Stimulated activated CD4-positive, alpha-beta T cell treated with anti-CD3 and anti-CD28 coated beads, Interleukin-15, amount 100 ng/mL, for 24 hours (primary cell): ENCODE measurements at places on chromosomes 11 and 22.

DNA sequence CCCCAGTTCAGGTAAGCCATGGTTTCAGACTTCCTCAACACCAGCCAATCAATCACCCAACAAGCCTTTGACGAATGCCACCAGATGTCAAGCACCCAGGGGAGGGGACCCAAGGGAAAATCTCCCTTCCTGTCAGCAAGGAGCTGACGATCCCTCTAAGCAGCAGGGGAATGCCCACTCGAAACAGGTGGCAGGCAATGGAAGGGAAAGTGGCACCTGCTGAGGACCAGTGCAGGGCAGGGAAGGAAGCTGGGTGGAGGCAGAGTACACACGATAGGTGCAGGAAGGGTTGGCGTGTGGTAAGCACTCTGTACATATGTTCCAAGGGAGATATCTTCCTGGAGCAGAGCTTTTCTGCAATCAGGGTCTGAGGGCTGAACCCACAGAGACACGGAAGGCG is 11.7 kb upstream of the CREB3L1 start:
- DNase-seq, result no peak

DNA sequence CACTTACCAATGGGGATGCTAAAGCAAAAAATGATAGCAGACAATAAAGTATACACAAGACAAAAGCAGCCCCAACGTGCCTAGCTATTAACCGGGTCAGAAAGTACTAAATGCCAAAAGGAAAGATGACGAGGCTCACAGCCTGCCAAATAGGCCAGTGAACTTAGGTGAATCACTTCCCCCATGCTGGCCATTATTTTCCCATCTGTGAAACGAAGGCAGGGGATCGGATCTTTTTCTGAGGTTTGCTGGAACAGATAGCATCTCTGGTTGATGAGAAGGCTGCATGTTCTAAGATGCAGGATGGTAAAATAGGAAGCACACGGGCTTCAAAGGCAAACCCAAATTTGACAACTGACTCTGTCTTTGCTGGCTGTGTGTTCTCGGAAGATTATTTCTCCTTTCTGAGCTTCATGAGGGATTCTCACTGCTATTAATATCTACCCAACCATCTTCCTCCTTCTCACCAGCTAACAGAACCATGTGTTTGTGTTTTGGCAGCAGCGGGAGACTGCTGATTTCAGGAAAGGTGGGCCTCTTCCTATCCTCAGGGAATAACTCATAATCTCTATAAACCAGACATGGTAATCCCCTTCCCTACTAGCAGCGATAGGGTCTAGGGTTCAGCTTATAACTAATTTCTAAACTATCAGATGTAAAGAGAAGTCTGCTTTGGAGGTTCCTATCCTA is 390.7 kb downstream of the LARGE1 start:
- DNase-seq, result no peak

DNA sequence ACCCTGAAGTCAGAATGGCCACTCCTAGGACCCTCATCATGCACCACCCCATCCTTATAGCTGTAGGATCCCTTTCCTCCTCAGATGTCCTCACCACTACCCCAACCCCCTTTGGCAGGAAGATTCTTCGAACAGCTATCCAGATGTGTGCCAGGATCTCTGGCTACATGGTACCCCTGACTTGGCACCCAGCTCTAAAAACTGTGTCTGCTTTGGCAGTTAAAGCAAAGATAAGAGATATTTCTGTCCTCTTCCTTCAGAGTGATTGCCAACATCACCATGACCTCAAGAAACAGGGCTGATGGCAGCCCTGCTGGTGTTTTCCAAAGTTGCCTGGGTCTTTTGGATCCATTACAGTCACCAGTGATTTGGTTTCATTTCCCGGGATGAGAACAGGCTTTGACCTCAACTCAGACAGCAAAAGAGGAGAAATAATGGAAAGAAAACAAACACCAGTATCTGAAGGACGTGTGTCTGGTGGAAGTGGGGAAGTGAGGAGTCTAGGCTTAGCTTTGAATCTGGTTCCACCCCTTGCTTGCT is 4.3 kb upstream of the NRIP3 start:
- no peak for DNase-seq

DNA sequence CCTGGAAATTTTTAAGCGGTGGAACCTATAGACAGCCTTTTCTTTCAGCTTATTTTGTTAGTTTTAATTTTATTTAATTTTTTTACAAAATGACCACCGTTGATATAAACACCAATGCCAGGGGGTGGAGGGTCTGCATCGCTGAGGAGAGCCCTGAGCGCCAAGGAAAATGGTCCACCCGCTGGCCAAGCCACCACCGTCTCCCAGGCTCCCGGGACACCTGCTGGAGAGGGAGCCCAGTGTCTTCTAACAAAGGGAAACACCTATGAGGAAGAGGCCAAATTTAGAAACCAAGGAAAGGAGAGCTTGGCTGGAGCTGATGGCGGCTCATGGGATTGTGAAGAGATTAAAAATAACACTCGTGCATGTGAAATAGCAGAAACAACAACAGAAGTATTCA is 288 bp upstream of the KRTAP5-8 start:
- DNase-seq, result no peak

DNA sequence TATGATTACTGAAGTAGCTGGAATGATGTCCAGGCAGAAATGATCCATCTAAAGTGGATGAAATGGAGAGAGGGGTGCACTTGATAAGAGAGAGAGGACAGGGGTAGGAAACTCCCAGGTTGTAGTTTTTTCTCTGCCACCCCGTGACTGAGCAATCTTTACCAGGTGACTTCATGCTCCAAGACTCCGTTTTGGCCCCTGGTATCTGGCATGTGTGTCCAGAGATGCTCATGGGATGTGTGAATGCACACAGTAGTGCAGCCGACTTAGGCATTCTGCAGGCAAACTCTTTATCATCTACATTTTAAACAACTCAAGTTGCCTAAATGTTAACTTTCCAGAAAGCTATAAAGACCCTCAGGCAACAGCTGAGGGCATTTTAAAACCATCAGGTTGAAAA is 189.3 kb upstream of the SEZ6L start:
- no peak for DNase-seq

DNA sequence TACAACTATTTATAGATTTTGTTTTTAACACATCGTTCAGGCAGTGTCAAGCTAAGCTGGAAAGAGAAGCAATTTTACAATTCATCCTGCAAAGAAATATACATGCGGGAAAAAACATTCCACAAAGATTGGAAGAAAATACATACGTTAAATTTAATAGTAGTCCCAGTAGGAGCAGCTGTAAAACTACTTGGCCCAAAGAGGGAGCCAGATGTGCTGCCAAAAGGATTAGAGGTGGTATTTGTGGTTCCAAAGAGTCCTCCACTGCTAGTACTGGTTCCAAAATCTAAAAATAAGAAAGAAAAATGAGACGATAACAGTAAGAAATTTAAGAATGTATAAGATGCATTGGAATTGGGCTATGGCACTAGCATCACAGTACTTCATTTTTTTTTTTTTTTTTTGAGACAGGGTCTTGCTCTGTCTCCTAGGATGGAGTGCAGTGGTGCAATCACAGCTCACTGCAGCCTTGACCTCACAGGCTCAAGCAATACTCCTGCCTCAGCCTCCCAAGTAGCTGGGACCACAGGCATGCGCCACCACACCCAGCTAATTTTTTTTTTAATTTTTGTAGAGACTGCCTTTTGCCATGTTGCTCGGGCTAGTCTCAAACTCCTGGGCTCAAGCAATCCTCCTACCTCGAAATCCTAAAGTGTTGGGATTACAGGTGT is 21.5 kb downstream of the NUP98 start:
- no peak for DNase-seq

GRCh38 chr11:2790568-2790921 is 90.8 kb upstream of the KCNQ1OT1 start:
- no peak for DNase-seq

DNA sequence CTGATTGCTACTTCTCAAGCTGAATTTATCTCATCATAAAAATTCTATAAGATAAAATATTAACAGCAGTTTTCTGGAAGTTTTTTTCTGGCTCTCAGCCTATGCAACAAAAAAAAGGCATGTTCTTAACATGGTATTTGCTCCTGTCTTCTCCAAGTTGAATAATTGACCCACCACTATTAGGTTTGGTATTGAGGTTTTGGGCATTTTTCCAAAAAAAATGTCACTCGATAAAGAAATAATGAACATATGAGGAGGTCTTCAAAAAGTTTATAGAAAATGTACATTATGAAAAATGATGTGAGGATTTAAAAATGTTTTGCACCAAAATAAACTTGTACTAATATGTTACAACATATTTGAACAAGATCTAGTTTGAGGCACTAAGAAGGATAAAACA is 808.6 kb upstream of the RAG2 start:
- DNase-seq, result no peak

- no peak for DNase-seq
Measured at GRCh38 chr22:38017272-38017920, 33.0 kb upstream of the SOX10 start.

DNA sequence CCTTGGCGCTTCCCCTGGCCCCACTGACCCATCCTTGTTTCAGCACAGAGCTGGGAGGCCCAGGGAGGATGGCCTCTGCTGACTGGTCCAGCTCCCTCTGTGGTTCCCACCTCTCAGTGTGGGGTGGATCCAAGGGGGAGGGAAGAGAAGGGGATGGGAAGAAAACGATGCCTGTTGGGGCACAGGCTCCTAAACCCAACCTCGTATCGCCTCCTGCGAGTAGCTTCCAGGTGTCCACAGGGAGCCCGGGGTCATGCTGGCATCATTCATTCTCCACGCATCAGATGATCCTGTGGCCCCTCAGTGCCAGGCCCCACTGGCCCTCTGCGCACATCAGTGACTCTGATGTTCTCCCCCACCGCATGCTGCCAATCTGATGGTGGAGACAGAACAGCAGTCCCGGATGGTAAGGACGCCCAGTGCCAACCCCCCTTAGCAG is 5.1 kb downstream of the MYEOV start:
- DNase-seq, result no peak

GRCh38 chr11:121659811-121660210 is 207.0 kb upstream of the SORL1-AS1 start:
- DNase-seq, result no peak
